ENCODE measurements at places on chromosomes 16 and 17. TPM values are rescaled to one million over a fixed set of nuclear protein-coding genes. Genes with fewer than 3 reads are reported as not detected.

SLC2A4 gene
- 0.10 TPM for total RNA-seq

ARSG gene
- total RNA-seq = 6.3 TPM

KRTAP4-4 gene
- total RNA-seq = not detected

C16orf74 gene
- total RNA-seq = 2.9 TPM

GRB7 gene
- 0.13 TPM for total RNA-seq

SMIM5 gene
- total RNA-seq = not detected

FUS gene
- 38.8 TPM for total RNA-seq

KRT28 gene
- total RNA-seq = not detected

IL34 gene
- 27.3 TPM for total RNA-seq

C1QTNF8 gene
- 0.13 TPM for total RNA-seq

CHTF8 gene
- total RNA-seq = 61.1 TPM

WNT9B gene
- total RNA-seq = not detected

GCGR gene
- total RNA-seq = not detected

MAF gene
- total RNA-seq = 10.1 TPM

AMDHD2 gene
- total RNA-seq = 35.8 TPM

ZNF469 gene
- total RNA-seq = 7.2 TPM
